Inflammatory macrophage (primary cell): ENCODE measurements at places on chromosomes 11 and 22.
A peak's percentile ranks its signal among the peaks of the same experiment; 100 is the strongest.

DNA sequence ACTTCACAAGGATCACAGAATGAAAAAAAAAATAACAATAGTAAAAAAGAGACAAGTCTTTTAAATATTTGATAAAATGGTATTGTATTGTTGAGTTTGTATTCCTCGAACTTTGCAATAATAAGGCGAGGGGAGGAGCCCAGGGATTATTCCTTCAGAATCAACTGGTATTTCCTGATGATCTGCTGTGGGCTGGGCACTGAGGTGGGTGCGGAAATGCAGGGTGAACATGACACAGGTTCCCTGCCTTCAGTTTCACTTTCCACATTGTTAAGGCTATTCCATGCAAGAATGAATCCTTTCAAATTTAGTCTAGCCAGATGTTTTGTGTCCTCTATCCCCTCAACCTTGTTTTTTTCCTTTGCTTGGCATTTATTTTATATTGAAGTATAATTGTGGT lies 2.1 kb upstream of the EIF3M start:
- DNase-seq = no peak

- no peak for DNase-seq
Measured at GRCh38 chr11:119368121-119369034, 13.1 kb downstream of the USP2 start.

- DNase-seq = no peak
Measured at GRCh38 chr11:35160902-35161597, 22.1 kb downstream of the CD44 start.

DNA sequence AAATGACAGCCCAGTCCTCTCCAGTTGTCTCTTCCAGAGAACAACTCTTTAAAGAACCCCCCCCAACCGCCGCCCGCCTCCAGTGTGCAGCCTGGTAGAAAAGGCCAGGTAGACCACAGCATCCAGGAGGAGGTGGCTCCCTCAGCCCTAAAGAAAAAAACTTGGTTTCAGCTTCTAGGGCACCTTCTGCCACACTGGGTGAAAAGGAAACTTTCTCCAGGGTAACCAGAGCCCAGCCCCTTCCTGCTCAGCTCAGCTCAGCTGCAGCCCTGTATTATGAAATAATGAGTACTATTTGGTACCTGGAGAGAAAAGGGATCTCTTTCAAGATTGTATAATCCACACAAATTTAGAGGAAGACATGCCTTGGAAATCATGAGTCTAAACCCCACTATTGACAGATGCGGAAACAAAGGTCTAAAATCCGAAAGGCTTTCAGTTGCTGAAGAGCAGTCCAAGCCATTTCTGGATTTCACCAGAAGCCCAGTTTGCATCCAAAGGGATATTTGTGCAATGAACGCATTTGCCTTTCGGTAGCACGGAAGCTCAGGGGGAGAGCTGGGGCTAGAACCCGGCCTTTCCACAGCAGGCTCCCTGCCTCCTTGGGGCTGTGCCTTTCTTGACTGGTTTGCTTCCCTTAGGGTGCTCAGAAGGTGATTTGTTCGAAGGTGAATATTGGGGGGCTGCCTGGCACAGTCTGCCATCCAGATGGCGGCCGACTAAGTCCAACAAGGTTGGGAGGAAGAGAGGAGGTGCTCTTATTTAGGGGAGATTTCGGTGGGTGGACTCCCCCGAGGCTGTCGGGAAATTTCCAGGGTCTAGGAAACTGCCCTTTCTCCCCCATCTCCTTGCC lies 3.3 kb downstream of the FXYD6 start:
- DNase-seq = no peak

DNA sequence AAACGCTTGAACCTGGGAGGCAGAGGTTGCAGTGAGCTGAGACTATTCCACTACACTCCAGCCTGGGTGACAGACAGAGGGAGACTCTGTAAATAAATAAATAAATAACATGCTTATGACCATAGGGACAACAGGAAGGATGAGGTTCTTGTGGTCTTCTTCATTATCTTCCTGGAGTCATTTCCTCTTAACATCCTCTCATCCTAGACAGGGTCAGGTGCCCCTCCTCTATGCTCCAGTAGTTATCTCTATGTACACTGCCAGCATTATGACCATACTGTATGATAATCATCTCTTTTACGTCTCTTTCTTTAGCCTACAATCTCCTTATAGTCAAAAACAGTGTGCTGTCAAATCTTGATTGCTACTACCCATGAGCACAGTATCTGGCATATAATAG lies 17.7 kb downstream of the RAB30 start:
- DNase-seq = no peak

DNA sequence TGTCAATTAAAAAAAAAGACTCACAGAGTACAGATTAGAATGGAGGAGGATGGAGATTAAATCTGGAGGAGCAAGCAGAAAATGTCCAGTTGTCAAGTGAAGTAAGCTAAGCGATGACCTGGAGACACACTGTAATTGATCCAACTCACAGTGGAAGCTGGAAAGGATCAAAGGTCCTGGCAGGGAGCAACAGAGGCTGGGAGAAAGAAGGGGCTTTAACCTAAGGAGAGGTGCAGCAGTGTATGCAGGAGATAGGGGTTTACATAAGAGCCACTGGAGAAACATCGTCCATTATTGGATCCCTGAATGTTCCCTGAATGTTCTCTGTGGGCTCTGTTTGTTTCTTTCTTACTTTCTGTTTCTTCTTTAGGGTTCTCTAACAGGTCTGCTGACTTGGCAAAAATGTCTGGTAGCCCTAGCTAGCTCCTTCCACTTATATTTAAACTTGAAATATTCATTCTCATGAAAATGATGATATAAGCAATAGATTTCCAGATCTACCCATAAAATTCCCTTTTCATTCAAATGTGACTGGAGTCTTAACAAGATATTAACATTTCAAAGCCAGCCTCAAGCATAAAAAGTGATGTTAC lies 30.1 kb upstream of the CAT start:
- no peak for DNase-seq

DNA sequence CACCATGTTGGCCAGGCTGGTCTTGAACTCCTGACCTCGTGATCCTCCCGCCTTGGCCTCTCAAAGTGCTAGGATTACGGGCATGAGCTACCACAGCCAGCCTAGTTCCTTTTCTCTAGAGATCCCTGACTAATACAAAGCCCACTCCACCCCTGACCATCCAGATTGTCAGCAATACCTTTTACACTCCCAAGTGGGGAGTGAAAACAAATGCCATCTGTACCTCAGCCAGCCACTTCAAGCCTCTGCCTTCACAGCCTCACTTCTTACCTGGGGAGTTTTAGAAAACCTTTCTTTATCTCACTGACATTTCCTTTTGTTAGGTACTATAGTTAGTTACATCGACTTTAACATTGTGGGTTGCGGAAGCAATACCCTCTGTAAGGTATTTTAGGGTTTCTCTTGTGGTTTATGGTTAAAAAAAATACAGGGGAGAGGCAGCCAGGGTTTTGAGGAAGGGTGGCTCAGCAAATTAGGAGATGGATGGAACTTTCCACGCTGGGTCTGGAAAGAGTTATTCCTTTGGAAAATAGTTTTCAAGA lies 8.9 kb downstream of the TOM1 start:
- DNase-seq = peak; percentile 30

DNA sequence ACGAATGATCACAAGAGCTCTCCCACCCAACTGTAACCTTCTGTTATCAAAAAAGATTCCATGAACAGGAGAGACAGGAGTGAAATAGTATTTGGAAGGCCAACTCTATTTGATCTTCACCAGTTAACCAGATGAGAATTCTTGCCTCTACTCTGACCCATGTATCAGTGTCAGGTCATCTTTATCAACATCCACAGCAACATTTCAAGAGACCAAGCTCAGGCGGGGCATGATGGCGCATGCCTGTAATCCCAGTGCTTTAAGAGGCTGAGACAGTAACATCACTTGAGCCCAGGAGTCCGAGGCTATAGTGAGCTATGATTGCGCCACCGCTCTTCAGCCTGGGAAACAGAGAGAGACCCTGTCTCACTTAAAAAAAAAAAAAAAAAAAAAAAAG lies 62.3 kb downstream of the GAB2 start:
- no peak for DNase-seq

- DNase-seq = peak; percentile 13
Measured at GRCh38 chr11:33324302-33324985, 67.3 kb downstream of the HIPK3 start.

DNA sequence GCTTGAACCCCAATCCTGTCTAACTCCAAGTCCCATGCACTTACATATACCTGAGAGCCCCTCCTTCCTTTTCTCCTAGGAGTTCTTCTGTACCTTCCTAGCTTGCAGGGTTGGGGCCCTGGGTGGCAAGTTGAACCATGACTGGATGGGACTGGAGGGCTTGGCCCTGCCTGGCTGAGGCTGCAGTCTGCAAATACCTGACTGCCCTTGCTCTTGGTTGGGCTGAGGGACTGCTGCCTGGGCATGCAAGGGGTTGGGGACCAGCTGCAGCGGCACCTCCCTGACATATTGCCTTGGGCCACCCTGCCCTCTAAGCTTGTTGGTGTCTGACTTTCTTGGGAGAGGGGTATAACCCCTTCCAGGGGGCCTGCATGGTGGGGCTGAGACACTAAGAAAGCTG lies 9.8 kb upstream of the SLC39A13 start:
- DNase-seq = no peak

DNA sequence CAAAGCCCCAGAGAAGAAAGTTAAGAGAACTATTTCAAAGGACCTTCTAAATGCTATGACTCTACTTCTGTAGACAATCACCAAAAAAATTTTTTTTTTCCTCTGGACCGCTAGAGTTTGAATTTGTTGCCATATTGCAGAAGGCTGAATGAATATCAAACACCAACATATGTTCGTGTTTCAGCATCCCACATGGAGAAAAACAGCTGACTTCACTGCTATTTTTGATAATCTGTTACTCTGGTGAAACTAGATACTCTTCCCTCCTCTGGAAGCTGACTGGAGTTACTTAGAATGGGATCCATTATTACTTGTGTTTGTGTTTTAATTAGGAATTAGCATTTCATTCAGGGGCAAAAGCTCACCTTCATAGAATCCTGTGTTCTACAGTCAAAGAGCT lies 447.0 kb downstream of the AASDHPPT start:
- DNase-seq = no peak

- no peak for DNase-seq
Measured at GRCh38 chr11:113167599-113167998, 146.8 kb upstream of the TTC12 start.

GRCh38 chr11:75283391-75283931 lies 42.9 kb downstream of the TPBGL start:
- no peak for DNase-seq

DNA sequence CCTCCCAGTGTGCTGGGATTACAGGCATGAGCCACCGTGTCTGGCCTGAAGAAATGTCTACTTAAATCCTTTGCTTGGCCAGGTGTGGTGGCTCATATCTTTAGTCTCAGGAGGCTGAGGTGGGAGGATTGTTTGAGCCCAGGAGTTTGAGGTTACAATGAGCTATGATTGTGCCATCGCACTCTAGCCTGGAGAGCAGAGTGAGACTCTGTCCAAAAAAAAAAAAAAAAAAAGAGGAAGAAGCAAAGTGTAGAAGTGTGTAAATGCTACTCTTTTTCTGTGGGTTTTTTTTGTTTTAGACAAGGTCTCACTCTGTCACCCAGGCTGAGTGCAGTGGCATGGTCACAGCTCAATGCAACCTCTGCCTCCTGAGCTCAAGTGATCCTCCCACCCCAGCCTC lies 6.4 kb upstream of the ATG16L2 start:
- DNase-seq = peak; percentile 88

DNA sequence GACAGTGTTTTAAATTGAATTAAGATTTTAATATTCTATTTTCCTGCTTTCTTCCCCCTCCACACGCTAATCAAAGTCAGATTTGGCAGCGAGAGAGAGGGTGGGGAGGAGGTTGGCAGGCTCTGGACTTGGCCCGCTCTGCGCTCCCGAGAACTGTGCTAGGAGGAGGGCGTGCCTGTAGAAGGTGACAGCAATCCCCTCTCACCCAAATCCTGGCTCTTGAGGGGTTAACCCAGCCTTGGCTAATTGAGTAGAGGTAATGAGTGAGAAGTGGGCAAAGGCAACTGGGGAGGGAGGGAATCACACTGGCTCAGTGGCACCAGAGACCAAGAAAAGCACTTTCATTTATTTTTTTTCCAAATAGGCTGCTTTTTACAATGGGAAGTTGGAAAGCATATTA lies 42.2 kb downstream of the BUD13 start:
- DNase-seq = no peak

- peak; percentile 68 for DNase-seq
Measured at GRCh38 chr11:124753205-124753604, 1.1 kb upstream of the VSIG2 start.

- DNase-seq = no peak
Measured at GRCh38 chr22:45103756-45104155, 60.0 kb upstream of the NUP50 start.

DNA sequence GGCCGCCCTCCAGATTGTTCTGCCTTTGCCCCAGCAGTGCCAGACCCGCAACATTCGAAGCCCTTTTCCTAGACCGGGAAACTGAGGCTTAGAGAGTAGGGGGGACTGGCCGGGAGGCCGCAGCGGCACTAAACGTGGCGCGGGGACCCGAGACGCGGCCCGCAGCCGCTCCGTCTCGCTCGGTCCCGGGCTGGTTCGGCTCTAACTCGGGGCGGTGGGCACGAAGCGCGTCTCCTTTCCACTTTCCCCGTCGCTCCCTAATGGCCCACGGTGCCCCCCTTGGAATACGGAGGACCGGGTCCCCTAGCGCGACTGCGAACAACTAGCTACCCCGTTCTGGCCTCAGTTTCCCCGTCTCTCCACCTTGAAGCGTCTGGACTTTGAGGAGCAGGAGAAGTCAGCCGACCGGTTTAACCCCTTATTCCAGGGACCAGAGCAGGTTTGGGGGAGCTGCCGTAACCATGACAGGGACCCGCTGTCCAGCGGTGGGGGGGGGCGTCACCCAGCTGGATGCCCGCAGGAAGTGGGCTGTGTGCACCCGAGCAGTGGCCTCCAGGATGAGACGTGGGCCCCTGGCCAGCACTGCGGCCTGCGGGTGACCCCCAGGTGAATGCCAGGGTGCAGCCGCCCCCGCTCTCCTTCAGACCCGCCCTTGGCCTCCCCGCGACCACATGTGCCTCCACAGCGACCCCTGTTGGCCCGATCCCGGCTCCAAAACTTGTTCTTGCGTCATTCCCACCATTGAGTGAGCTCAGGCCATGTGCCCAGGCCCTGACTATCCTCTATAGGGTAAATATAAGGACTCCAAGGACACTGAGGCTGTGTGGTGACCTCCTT lies 1.1 kb downstream of the CDC42EP1 start:
- DNase-seq = peak; percentile 89

- DNase-seq = no peak
Measured at GRCh38 chr11:125312812-125313211, 148.3 kb downstream of the PKNOX2 start.
